ENCODE measurements at places on chromosomes 1 and 21.

DNA sequence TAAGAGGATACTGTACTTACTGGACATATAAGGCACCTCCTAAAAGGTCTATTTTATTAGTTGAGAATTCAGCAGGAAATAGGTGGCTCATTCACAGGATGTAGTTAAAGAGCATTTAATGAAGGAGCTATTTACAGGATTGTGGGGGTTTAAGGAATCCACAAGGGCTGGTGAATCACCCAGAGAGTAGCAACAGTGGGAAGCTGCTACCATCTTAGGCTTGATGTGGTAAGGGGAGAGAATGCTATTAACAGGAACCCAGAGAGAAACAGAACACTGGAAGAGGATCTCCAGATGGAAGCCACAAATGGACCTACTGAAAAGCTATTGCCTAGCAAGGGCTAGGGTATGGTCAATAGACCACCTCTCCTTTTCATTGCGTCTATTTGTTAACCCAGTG lies 52.0 kb upstream of the COL11A1 start:
- no peak for DNase-seq

GRCh38 chr1:212157252-212157651 lies 121.7 kb downstream of the DTL start:
- no peak for DNase-seq

- DNase-seq = no peak
These were observed 6.6 kb downstream of the SELE start for GRCh38 chr1:169727307-169727706.

DNA sequence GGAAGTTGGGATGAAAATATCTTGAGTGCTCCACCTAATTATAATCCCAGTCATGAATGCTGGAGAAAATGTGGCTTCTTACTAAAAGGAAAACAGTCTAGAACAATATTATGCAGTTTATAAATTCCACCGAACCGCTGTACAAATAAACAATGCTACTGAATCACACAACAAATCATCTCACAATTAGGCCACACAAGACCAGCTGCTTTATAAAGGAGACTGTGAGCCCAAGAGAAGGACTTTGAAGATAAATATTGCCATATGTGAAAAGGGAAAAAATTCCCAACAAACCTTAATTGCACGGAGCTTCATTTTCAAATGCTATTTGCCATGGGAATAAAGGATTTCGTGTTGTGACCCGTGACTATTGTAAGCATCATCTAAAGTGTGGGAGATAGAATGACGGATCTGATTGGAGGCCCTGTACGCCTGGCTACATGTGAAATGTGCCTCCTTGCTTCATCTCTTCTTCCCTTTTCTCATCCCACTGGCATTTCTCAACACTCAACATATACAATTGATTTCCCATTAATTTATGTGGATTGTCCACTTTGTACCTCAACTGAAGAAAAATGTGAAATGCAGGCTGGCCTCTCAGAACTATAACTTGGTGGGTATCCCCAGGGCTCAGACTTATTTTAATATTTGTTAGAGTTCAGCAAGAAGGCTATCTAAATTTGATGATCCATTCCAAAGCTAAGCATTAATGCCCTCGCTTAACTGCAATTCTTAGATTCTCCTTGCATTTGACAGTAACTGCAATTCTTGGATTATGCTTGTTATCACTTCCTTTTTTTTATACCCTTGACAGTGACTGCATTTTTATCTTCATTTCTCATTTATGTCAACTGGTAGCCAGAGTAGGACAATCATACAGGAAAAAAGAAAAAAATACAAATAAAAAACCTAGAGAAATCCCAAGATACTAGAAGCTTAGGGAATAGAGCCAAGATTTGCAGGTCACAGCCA lies 122.3 kb downstream of the TGFB2 start:
- no peak for DNase-seq

DNA sequence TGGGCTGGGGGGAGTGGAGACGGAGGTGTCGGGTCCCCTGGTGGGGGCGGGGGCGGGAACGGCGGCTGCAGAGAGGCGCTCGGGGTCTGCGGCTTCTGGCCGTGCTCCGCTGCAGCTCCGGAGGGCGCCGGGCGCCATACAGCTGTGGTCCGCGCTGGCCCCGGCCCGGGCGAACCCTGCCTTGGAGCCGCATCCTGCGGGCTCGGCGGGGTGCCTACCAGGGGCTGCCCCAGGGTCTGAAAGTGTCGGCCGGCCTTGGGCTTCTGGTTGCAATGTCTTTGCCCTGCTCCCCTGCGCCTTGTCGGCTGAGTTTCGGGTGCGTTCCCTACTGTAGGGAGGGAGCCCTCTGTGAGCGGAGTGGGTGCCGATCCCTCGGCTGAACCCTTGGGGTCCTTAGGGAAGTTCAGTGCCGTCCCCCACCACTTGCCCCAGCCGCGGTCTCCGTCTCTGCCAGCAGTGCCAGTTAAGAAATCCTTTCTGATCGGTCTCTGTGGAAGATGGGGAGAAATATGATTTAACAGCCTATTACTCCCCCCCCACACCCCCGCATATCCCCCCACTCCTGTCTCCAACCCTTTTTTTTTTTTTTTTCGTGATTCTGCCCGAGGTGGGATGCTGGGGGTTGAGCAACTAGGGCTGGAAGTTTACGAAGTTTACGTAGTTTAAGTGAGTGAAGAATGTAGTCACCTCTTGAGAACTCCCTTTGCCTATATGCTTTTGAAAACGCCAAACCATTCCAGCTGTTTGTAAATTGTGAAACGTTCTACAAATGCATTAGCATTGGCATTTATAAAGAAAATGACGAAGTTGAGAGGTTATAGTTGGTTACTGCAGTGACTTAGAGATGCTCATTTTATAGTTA lies 588 bp downstream of the NEXN start:
- peak; percentile 59 for DNase-seq

- DNase-seq = peak; percentile 51
These were observed 21.2 kb upstream of the PRKACB start for GRCh38 chr1:84122780-84123382.

- no peak for DNase-seq
These were observed 150.3 kb downstream of the HMGB4 start for GRCh38 chr1:34013958-34014737.

DNA sequence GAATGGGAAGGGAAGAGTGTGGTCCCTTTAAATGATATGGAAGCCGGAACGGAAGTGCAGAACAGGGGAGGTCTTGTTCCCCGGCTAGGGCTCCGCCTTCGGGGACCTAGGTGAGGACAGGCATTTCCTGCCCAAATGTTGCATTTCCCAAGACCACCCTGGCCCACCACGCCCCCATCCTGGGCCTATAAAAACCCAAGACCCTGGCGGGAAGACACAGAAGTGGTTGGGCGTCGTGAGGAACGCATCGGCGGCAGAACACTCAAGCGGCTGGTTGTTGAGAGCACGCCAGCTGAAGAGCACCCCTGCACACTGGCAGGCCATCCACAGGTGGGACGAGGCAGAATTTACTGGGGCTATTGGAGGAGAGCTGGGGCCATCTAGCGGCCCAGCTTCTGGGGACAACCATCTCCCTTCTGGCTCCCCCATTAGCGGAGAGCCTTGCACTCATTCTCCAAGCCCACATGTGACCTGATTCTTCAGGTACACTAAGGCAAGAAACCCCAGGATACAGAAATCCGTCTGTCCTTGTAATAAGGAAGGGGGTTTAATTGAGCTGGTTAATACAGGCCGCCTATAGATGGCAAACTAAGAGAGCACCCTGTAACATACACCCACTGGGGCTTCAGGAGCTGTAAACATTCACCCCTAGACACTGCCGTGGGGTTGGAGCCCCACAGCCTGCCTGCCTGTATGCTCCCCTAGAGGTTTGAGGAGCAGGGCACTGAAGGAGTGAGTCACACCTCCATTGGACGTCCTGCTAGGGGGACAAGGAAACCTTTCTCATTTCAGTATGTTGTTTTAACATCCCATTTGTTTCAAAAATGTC lies 1327.9 kb downstream of the BRINP3 start:
- DNase-seq = no peak

- DNase-seq = no peak
These were observed 167.3 kb downstream of the PBX1 start for GRCh38 chr1:164726235-164726634.

All from D341Med (cell line).